ENCODE measurements at places on chromosomes 13 and 19.

- no peak for DNase-seq
Observed at GRCh38 chr19:9183000-9183399, 4.2 kb downstream of the OR7D2 start.

DNA sequence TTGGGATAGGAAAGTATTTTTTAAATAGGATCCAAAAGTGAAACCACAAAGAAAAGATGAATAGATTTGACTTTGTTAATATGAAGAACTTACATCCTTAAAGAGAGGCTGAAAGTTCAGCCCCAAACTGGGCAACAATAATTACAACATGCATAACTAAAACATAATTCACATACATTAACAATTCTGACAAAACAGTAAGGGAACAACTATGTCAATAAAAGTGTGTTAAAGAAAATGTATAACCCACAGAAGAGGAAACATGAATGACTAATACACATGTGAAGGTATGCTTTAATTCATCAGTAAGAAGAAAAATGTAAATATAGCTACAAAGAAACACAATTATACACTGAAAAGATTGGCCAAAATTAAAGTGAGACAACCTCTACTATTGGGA is 1597.6 kb upstream of the MIR17HG start:
- DNase-seq: no peak

DNA sequence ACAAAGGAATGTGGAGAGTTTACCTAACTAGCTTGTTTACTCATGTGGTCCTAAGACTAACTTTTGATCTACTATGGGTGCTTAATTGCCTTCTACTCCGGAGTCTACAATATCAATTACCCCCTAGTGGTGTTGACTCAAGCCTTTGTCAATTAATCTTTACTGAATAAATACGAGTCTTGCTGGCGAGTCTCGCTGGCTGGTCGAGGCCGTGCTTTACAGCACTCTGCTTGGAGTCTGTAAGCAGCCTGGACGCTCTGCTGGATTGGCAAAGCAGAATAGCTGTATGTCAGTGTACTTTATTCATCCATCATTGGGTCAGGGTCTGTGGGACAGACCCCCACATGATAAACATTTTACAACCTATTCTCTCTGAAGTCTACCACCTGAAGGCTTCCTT is 9.9 kb upstream of the SPART start:
- no peak for DNase-seq

DNA sequence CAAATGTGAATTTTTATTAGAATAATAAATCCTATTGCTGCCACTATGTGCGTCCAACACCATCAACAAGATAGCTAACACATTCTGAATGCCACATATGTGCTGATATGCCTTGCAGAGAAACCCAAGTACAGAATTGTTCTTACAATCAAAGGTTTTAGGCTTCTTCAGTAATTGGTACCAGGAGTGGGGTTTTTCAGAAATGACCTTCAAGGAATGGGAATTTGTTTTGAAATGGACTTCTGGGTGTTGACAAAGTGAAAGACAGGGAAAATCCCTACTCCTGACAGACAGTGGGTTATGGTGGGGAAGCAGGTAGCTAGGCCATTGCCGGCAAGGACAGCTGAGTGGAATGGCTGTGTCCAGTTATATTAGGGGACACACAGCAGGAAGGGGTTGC is 5.7 kb downstream of the SYT3 start:
- DNase-seq: no peak

- DNase-seq: no peak
Observed at GRCh38 chr13:42478531-42479156, 95.3 kb upstream of the TNFSF11 start.

- no peak for DNase-seq
Observed at GRCh38 chr13:73898276-73898675, 235.9 kb downstream of the KLF12 start.

DNA sequence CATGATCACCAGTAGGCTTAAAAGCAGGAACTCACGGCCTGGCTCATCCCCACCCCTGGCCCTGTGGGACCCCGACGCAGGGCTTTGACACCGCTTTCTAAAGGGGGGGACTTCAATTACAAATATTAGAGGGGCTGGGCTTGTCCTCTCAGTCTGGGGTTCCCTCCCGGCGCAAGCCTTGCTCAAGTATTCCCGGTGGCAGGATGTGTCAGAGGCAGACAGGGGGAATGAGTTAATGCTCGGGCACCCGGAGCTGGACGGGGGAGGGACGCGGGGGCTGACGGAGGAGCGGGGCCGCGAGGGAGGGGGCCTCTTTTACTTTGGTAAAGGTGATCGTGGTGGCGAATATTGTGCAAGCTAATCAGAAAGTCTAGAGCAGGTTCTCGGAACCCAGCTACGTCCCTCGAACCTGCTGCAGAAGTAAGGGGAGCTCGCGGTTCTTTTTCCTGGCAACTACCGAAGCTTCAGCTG is 1.1 kb downstream of the FGF14 start:
- DNase-seq: no peak

- DNase-seq: no peak
Observed at GRCh38 chr13:21608961-21609360, 5.0 kb upstream of the MICU2 start.

DNA sequence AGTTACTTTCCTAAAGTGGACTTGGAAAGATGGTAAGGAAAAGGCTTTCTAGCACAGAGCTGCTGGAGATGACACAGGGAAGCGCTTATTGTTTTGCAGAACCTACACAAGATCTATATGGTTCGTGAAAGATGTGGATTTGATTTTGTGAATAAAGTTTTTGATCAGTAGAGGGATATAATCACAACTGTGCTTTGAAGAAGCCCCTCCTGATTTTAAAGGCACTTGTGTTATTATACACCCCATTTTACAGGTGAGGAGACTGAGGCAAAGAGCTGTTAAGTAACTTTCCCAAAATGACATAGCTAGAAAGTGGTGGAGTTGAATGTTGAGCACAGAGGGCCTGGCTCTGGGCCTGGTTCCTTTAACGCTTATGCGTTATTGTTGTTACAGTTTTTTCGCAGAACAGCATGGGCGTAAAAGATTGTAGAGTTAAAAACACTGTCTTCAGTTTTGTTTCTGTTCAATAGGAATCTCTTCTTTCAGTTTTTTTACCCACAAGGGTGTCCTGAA is 1.4 kb downstream of the TDRD3 start:
- no peak for DNase-seq

- DNase-seq: no peak
Observed at GRCh38 chr13:77298426-77298825, 28.5 kb downstream of the MYCBP2 start.

DNA sequence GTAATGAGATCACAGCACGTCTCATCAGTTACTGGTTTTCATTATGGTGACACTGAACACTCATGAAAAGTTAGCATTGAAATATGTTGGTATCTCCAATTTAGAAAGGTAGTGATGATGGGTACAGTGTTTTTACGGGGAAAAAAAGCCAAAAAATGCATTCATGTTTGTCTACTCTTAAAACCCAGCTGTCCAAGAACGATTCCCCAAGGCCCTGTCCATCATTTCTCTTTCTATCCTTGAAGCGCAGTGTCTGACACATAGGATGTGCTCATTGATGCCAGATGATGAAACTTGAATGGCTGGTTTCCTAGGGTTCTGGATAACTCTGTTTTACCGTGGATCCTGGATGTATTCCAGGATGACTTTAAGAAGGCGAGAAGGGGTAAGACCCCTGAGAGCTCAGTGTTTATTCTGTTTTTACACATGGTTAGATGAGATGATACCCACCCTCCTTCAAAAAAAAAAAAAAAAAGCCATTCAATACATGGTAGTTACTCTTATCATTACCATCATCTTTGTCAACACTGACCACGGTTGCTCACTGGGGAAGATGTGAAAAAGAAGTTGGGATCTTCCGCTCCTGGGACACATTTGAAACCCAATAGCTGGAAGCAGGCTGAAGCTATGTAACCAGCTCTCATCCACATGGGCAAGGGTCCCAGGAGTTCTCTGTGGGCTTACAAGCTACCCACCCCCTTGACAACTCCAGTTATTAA is 22.5 kb downstream of the SERP2 start:
- DNase-seq: no peak

DNA sequence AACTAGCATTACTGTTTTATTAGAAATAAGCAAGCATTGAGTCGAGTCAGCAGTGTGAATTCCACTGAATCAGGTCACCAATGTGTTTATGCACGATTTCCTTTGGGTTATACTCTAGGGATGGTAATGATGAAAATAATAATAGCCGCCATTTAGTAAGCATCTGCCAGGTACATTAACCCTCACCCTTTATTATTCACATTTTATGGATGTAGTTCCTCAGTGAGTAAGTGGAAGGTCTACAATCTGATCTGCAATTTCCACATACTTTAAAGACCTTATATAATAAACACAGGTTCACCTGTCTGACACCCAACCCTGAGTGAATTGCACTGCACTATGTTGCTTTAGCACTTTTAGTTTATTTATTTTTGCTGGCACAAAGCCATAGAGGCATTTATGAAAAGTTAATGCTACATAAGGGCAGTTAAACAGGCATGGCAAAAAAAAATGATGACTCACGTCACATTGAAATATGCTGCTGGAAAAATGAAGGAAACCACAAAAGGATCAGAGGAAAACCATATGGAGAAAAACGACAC is 122.4 kb downstream of the TRPC4 start:
- DNase-seq: no peak

- DNase-seq: no peak
Observed at GRCh38 chr13:80989241-80989640, 648.3 kb upstream of the SPRY2 start.

DNA sequence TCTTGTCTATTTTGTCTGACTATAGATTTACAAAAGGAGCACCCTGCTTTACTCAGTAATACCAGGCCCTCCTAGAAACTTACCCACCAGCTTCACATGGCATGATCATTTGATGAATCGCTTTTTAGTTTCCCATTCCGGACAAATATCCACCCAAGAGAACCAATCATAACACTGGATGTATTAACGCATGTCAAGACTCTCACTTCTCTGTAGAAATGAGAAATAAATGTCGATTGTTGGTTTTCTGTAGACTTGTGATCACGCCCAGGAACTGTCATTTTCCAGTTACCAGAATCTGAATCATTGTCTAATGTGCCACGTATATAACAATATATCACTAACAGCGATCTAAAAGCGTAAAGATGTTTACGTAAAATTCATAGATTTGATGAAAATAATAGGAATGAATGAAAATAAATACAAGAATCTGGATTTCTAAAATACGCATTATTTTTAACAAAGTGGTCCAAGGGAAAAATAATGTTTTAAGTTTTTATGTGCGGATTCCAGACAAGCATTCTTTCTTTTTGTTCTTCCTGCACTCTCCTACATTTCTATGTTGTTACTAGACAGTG is 14.0 kb downstream of the CDX2 start:
- DNase-seq: no peak

DNA sequence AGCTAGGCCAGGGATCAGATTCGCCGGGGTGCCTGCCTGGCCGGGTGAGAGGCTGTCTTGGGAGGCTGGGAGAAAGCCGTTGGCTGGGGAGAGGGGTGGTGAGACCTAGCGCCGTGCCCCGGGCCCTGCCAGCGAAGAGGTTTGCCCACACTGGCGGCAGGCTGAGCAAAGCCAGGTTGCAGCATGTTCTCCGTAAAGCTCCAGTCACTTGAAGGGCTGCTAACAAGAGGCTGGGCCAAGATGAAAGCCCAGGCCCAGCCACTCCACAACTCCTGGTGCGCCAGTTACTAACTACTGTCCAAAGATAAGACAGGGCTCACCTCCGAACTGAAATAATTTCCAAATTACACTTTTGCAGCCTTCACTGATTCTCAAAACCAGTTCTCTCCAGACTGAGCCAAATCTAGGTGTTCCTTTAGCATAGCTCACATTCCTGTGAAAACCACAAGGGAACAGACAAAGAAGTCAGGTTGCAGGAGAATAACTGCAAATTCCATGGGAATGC is 16.3 kb downstream of the ELAVL1 start:
- DNase-seq: no peak

DNA sequence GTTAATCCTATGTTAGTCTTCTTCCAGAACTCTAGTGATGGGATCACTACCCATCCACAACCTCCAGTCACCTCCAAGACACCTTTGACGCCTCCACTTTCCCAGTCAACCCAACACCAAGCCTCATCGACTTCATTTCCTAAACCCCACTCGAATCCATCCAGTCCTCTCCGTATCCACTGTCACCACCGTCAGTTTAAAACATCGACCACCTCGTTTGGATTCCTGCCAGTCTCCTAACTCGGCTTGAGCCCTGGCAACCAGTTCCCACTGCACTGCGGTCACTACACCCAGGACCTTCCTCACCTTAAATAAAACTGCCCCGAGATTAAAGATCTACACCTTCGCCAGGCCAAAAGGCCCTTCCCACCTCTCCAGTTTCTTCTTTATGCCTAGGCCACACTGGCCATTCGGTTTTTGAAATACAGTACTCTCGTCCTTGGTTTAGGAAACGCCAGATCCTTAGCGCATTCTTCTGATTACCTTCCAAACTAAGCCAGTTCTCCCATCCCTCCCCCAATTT is 1.2 kb downstream of the MTIF3 start:
- DNase-seq: no peak

GRCh38 chr19:11483366-11484111 is 2.7 kb upstream of the ELAVL3 start:
- DNase-seq: no peak

DNA sequence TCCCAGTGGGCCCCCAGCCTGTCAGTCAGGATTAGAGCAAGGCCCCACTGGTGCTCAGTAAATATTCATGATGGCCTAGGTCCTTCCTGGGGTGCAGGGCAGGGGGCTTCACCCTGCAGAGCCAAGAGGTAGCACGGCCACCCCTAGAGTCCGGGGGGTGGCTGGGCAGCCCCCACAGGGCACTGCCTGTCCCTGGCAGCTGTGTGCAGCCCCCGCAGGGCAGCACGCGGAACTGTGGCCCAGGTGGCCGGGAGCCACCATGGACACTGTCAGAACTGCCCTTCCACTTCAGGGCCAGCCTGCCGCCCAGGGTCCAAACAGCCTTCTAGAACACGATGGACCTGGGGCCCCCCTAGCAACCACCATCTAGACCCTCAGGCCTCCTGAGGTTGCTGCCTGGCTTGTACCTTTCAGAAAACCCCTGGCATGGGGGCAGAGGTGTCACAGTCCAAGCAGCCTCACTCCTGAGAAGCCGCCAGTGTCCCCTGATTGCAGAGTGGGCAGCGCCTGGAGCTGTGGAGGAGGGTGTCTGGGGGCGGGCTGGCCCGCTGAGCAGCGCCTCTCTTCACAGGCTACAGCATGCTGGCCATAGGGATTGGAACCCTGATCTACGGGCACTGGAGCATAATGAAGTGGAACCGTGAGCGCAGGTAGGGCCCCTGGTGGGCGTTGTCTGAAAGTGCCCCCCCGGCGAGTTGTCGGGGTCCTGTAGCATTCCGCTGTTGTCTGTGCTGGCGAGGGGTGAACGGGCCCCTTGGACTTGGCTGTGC is 2.9 kb upstream of the YJEFN3 start:
- no peak for DNase-seq

- DNase-seq: no peak
Observed at GRCh38 chr19:38290631-38291147, 13.4 kb upstream of the C19orf33 start.

DNA sequence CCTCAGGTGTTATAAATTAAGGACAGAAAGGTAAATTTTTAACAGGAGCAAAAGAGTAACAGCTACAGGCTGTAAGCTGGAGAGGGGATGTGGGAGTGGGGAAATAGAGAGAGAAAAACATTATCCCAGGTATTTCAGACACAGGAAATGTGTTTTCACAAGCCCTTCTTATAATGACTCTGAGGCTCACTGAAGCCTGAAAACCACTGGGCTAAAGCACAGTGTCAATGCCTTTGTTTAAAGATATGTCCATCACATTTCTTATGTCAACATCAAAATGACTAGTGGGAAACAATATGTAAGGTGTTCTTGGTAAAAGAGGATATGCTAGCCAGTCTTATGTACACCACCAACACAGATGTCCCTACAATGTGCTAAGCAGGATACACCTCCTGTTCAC is 365.9 kb downstream of the FGF14 start:
- DNase-seq: no peak

- no peak for DNase-seq
Observed at GRCh38 chr13:82747291-82747690, 1135.0 kb downstream of the SLITRK1 start.
